ENCODE measurements at places on chromosomes 11 and 22. TPM values are rescaled to one million over a fixed set of nuclear protein-coding genes. Genes with fewer than 3 reads are reported as not detected.

- DNase-seq = no peak
Observed at GRCh38 chr11:30381879-30382278, 59.0 kb downstream of the ARL14EP start.

GRCh38 chr22:20948989-20949388 lies 18.1 kb upstream of the AIFM3 start:
- no peak for DNase-seq

GRCh38 chr11:123443851-123444623 lies 14.0 kb downstream of the GRAMD1B start:
- no peak for DNase-seq

DNA sequence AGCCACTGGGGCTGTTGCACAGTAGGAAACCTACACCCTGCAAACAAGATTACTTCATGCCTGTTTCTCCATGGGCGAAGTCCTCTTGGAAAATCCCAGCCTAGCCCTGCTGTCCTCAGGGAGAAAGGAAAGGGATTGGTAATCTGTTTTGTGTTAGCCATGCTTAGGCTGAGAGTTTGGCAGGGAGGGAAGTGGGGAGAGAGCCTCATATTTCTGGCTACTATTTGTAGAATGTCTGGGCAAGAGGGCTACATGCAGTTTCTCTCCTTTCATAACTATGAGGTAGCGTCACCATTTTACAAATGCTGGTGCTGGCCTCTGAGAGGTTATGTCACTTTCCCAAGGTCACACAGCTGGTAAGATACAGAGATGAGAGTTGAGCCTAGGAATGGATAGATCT lies 737 bp upstream of the MFRP start:
- DNase-seq = no peak

DNA sequence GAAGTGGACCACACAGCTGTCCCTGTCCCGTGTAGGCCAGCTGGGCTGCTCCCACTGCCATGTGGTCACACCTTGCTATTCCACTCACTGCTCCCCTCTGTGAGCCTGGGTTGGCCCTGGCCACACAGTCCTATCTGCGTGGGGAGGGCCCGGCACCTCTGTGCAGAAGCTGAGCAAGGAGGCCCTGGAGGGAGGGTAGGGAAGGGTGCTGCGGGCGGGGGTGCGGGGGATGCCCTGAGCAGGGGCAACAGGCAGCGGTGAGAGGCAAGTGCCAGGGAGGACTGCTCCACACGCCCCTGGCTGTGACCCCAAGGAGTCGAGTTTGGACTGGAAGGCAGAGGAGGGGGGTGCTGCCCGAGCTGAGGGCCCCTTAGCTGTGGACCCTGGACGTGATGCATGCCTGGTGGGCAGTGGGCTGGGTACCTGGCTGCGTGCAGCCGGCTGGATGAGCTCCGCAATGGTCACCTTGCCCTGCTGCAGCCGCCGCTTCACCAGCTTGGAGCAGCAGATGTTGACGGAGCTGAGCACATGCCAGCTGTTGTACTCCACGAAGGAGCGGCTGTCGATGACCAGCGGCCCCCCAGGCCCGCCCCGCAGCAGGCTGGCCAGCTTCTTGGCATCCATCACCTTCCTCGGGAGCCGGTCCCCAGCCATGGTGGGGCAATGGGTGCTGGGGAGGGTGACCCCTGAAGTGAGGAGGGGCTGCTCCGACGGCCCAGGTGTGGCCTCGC lies 6.7 kb downstream of the DUSP8 start:
- no peak for DNase-seq

DNA sequence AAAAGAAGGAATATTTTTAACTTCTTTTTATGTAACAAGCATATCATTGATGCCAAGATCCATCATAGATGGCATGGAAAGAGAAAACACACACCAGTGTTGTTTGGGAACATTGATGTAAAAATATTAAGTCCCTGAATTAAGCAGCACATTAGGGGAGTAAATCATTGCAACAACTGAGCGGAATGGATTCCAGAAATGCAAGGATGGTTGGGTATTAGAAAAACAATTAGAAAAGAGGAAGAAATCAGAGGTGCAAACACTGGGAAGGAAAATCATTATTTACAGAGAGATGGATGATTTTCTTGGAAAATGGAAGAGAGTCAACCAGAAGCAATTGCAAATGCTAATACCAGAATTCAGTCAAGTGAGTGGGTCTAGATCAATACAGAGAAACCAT lies 8.1 kb downstream of the SMIM38 start:
- no peak for DNase-seq

DNA sequence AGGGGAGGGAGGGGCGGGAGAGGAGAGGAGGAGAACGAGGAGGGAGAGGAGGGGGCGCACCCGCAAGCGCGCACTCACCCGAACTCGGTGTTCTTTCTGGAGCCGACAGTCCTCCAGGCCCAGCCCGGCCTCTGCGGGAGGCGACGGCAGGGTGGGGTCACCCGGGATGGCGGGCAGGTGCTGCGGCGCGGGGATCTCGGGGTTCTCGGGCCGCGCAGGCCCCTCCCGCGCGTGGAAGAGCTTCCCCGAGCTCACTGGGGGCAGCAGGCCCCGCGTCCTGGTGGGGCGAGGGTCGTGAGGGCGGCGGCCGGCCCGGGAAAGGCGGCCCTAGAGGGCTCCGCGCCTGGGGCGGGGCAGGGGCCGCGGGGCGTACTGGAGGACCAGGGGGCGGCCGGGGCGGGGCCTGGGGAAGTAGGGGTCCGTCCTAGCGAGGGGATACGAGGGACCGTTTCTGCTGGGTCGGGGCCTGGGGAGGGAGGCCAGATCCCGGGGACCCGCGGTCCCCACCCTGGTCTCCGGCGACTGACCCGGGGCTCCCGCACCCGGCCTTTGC lies 5.2 kb downstream of the LMNTD2 start:
- no peak for DNase-seq

Gene FAM181B
- 0.11 TPM for total RNA-seq

GRCh38 chr11:75242722-75243600 lies 2.4 kb downstream of the TPBGL start:
- no peak for DNase-seq

- no peak for DNase-seq
Observed at GRCh38 chr11:83922318-83922717, 636.2 kb upstream of the CCDC90B start.

Gene OR51B2
- total RNA-seq = not detected

DNA sequence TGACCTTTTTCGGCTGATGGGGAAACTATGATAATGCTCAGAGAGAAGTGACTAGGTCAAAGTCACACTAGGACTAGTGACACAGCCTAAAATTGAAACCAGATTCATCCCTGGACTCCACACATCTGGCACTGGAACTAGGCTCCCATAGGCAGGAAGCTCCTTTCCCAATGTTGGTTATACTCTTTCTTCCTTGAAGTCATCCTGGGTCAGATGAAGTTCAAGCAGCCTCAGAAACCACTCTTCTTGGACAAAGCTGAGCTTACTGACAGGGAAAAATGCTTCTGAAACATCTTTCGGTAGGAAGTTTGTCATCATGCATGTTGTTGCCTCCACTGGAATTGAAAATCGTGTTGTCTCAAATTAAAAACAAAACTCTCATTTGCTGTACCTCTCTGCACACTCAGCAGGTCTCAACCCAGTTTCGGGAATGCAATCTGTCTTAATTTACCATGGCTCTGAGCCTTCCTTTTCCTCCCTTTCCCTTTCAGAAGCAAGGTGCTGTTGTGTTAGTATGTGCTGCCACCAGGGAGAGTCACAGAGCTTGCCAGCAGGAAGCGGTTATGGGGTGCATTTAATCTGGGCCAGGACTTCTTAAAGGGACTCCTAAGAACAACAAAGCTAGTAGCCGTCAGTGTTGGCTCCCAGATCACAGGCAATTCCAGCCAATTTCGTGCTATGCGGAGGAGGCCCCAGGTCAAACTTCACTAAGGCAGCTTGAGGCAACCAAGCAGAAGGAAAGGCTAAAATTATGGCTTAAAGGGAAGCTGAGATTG lies 384.8 kb downstream of the TENM4 start:
- DNase-seq = peak; percentile 92

Gene TIMM10B
- 38.2 TPM for total RNA-seq

Gene BAIAP2L2
- 0.54 TPM for total RNA-seq

- DNase-seq = no peak
Observed at GRCh38 chr11:27295928-27296327, 67.1 kb downstream of the CCDC34 start.

- DNase-seq = peak; percentile 53
Observed at GRCh38 chr11:82996966-82997606, 74.6 kb downstream of the RAB30 start.

GRCh38 chr11:63510360-63511047 lies 4.6 kb downstream of the LGALS12 start:
- peak; percentile 57 for DNase-seq

- no peak for DNase-seq
Observed at GRCh38 chr11:31664129-31664528, 147.0 kb downstream of the PAX6 start.

DNA sequence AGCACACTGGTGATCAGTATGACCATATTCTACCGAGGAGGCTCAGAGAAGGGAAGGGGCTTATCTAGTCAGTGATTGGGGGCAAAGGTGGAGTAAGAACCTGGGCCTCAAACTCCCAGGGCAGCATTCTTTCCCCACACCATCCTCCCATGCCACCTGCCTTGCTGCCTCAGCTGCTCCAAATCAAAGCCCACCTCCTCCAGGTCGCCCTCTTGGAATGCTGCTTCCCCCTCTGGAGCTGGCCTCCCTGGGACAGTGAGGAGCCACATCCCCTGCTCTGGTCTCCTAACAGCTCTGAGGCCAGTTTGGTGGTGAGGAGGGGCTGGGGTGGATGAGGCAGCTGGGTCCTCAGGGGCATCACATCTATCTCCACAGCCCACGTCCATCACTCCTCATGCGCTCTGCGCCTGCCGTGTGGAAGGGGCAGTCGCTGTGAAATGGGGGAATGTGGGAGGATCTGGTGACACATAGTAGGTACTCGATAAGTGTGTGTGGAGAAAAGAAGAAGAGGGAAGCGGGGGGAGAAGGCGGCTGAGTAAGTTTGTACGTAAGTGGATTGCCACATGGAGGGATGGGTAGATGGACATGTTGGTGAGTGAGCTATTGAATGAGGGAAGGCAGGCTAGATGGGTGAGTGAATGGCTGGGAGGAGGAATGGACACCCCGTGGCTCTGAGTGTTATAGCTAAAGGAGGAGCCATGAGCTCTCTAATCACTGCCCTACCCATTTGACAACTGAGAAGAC lies 16.1 kb upstream of the ARHGEF17 start:
- DNase-seq = no peak

DNA sequence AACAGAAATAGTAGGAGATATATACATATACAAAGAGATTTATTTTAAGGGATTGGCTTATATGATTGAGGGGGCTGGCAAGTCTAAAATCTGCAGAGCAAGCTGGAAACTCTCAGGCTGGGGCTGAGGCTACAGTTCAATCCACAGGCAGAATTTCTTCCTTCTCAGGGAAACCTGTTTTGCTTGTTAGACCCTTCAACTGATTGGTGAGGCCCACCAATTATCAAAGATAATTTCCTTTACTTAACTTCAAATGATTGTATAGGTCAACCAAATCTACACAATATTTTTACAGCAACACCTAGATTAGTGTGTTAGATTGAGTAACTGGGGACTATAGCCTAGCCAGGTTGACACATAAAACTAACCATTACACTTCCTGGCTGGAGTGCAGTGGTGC lies 4.7 kb upstream of the PLEKHB1 start:
- DNase-seq = no peak

- DNase-seq = peak; percentile 89
Observed at GRCh38 chr11:31369348-31370329, at the start of the genes DCDC1 and DNAJC24. Gene DCDC1, minus strand, starts transcription at chr11:31369739. Its CDS starts 41,459 bp downstream, at chr11:31328280. Gene DNAJC24, plus strand, starts transcription at chr11:31369860. Its CDS starts 889 bp downstream, at chr11:31370749.

GRCh38 chr11:6771926-6772893 lies at the start of gene OR2AG2:
Gene OR2AG2, minus strand, starts transcription at chr11:6771976. Its CDS starts 3,019 bp downstream, at chr11:6768957.
- no peak for DNase-seq

Gene OR8A1
- total RNA-seq = not detected

GRCh38 chr11:94750319-94751217 lies 17.6 kb upstream of the AMOTL1 start:
- DNase-seq = no peak

DNA sequence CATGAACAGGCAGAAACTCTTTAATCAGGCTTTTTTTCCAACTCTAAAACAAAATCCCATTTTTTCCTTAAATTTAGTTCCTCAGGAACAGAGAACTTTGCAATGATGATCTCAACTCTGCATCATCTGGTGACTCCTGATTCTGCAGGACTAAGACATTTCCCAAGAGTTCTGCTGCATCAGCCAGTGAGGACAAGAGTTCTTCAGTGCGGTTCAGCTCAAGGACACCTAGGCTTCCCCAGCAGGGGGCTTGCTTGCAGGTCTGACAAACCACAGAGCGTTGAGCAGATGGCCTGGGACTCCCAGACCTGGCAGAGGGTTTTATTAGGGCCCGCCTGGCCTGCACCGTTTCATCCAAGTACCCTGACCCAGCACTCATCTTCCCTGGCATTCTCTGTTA lies 6.4 kb downstream of the CDCA5 start:
- no peak for DNase-seq

DNA sequence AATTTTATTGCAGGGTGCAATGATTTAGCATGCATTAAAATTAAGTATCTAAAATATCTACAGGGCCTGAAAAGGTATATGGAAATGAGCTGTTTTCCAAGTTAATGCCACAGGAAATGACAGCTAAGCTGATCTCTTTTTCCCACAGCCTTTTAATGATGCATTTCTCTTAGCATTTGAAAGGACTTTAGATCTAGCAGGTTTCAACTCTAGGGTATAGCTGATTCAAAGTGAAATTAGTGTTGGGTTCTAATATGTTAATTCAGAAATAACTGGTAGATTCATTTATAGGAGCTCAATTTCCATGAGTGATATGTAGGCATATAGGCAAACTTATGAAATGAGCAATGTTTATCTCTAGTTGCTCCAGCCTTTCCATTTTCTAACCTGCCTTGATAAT lies 274.2 kb downstream of the CASP12 start:
- DNase-seq = no peak

Gene MPZL2
- total RNA-seq = 0.95 TPM

DNA sequence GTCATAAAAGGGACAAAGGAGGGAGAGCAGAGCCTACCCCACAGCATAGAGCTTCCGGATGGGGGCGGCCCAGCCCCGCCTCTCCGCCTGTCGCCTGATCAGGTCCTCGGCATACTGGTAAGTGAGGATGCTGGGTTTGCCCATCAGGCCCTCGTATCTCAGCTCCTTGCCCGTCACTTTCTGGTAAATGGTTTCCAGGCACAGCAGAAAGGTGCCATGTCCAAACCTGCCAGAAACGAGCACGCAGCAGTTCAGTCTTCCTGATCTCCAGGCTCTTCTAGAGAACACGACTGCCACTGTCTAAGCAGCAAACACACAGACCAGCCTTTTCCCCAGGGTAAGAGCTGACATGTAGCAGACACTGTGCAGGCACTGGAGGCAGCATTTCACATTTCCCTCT lies 17.4 kb upstream of the TMEM121B start:
- no peak for DNase-seq

- peak; percentile 64 for DNase-seq
Observed at GRCh38 chr11:111696556-111696955, 69.6 kb downstream of the PPP2R1B start.

DNA sequence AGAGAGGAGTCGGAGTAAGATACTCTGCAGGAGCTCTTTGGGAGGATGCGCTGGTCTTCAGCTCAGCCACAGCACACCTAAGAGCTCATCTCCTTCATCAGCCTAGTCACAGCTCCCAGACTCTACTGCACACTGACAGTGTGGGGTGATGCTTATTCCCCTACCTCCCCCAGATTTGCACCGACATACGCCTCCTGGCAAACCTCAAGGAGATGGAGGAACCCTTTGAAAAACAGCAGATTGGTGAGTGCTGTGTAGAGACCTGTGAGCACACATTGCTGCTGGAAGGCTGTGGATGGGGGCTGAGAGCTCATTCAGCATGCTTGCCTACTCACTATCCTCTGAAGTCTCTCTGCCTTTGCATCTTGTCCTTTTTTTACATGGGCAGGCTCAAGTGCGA lies 9.3 kb upstream of the SGSM3 start:
- DNase-seq = no peak

GRCh38 chr11:726278-727220 lies 20.5 kb downstream of the EPS8L2 start:
- peak; percentile 53 for DNase-seq

- DNase-seq = peak; percentile 97
Observed at GRCh38 chr11:103609117-103610066, 427.0 kb upstream of the DDI1 start.

Gene RAG2
- total RNA-seq = not detected

Measured in astrocyte (in vitro differentiated cells and primary cell).